ENCODE measurements at places on chromosomes 5 and 9. TPM values are rescaled to one million over a fixed set of nuclear protein-coding genes. Genes with fewer than 3 reads are reported as not detected.

PCDHA7 gene
- 0.88 TPM for total RNA-seq

DNA sequence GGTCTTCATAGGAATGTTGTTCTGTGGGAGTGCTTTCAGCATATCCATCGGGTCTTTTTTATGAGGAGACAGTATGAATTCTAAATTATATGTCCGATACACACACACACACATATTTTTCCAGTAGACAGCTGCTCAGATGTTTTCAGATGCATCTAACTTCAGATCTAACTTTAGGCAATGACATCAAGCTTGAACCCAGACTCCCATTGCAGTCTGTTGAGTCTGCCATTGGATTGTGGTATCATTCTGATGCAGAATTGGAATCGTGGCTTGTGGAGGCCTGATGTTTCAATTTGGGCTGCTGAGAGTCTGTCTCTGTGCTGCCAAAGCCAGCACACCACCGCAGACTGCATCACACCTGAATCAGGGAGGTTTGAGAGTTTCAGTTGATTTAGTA, 376.4 kb downstream of the OSTF1 start:
- no peak for DNase-seq

- DNase-seq, result peak; percentile 50
Observed at GRCh38 chr5:132782101-132782500, 5.1 kb upstream of the SEPTIN8 start.

GRCh38 chr5:170520372-170520771, 16.6 kb downstream of the KCNIP1 start:
- no peak for DNase-seq

TXNDC8 gene
- not detected for total RNA-seq

DNA sequence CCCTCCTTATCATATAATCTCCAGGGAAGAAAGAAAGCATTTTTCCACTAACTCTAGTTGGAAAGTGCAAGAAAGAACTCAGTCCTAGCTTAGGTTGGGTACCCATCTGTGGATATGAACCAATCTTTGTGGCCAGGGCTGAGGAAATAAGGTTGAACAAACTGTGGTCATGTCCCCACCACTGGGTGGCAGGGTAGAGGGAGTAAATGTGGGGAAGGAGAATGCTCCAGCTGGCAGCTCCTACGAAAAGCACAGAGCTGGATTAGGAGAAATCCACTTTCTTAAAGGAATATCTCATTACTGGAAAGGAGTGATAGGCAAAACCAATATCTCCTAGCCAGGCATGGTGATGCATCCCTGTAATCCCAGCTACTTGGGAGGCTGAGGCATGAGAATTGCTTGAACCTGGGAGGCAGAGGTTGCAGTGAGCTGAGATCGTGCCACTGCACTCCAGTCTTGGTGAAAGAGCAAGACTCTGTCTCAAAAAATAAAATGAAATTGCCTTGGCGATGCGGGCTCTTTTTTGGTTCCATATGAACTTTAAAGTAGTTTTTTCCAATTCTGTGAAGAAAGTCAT, 175.1 kb downstream of the CCDC192 start:
- peak; percentile 37 for DNase-seq

DNA sequence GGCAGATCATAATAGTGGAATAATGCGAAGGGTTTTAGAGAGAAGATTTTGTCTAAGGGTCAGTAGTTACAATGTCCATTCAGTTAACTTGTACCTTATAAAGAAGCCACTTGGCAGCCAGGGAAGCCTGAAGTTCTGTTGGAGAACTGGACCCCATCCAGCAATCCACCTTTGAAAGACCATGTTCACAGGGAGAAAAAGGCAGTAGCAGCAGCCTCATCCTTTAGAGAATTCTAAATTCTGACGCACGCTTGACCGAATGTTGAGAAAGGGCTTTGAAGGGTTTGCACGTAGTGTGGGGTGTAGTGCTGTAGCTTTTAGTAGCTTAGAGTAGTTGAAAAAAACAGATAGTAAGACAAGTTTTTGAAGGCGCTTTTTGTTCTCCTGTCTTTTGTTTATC, 42.8 kb downstream of the MCCC2 start:
- DNase-seq, result no peak

DNA sequence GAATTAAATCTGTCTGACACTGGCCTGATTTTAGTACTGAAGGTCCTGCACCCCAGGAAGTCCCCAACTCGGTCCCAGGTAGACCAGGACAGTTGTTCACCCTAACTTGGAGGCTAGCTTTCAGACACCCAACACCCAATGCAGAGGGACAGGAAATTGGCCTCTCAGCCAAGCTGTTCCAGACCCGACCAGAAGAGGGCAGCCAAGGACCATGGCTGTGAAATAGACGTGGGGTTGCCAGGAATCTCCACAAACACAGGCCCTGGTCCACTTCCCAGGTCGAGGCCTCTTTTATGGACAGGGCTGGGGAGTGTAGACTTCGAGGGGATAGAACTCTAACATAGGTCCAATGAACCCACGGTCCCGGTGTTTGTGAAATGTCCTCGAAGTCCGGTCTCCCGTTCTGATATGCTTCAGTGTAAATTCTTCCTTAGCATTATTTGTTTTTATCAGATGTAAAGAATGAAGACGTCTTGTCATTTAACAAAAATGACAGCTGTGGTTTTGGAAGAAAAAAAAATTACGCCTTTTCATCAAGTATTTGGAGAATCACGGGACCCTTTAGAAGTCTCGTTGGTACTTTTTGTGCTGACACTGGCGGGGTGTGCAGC, 260.3 kb upstream of the ADAMTS16 start:
- DNase-seq, result peak; percentile 70

- DNase-seq, result no peak
Observed at GRCh38 chr9:116641292-116642059, 45.6 kb upstream of the TRIM32 start.

DNA sequence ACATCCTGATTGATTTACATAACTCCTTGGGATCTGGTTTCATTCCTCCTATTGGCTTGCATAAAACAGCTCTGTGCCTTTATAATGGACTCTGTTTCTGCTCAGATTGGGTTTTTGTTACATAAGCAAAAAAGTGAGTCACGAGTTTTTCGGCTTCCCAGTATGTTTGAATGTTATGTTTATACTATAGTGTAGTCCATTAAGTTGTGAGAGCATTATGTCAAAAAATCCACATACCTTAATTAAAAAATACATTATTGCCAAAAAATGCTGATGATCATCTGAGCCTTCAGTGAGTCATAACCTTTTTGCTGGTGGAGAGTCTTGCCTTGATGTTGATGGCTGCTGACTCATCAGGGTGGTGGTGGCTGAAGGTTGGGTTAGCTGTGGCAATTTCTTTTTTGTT, 144.6 kb downstream of the CCDC171 start:
- DNase-seq, result peak; percentile 65

DNA sequence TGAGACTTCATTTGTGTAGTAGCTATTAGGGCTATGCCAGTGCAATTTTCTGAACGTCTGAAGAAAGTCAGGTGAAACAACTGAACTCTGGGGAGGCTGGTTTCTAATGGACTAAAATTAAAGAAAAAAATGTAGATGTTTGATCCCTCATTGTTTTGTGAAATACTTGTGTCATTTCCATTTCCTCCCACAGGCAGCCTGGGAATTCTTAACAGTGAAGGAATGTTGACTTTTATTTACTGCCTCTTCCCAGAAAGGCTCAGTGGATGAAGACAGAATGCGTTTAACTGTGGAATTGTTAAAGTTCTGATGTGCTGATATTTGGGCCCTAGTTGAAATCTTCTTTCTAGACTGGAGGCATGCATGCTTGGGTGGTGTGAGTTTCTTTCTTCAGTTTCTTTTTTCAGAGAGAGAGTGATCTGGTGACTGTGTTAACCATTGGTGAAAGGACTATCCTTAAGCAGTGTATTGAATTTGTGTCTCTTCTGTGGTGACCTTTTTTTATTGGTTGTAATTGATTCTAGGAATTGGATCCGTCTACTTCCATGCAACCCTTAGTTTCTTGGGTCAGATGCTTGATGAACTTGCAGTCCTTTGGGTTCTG, 15.5 kb downstream of the ACER2 start:
- DNase-seq, result no peak

EPB41L4B gene
- total RNA-seq, result under 0.01 TPM

DNA sequence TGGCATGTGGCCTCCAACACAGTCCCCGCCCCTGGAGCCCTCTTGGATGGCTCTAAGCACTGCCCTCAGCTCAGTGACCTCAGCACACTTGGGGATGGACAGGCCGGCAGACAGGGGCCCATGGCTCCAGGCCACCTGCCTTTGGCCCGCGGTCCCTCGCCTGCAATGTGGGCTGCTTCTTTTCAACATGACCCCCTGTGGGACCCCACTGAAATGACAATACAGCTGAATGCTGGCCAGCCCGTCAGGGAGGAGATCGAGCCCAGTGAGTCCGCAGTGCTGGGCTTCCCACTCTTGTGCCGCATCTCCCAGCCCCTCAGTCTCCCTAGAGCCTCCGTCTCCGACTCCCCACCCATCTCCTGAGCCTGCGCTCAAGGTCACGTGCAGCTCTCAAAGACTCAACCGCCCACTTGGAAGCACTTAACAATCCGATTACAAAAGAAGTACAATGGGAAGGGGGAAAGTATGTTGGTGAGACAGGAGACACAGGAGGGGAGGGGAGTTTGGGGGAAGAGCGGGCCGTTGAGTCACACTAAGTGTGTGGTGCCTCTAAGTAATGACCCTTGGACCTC, 238.9 kb downstream of the HSPA4 start:
- DNase-seq, result no peak

DNA sequence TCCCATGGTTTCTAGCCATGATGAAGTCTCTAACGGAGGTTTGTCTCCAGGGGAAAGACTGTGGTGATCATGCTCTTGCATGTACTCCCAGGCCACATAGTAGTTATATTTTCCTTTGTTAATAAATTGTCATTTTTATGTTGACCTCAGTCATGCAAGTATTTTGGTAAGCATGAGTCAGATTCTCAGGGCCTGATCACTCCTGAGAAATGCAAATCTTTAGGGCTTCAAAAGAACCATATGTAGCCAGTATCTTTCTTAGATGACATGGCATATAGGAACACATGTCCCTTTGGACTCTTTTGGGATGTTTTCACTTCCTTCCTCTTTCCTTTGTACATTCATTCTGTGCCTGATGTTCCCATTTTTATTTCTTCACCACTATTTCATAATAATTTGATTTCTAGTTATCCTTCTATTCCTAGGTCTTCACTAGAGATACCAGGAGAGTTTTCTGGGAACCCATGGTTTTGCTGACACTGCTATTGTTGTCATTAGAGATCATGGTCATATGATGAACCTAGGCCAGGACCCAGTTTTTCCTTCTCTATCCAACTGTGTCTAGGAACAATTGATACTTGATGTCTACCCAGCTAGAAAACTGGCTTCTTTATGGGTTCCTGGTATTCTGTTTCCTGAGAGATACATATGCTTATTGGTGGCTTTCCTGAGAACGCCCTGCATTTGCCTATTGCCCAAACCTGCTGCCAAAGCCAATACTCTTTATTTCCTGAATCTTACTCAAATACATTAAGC, 248.1 kb upstream of the NREP start:
- DNase-seq, result peak; percentile 66

- DNase-seq, result no peak
Observed at GRCh38 chr5:39190311-39191102, 28.9 kb downstream of the FYB1 start.

DNA sequence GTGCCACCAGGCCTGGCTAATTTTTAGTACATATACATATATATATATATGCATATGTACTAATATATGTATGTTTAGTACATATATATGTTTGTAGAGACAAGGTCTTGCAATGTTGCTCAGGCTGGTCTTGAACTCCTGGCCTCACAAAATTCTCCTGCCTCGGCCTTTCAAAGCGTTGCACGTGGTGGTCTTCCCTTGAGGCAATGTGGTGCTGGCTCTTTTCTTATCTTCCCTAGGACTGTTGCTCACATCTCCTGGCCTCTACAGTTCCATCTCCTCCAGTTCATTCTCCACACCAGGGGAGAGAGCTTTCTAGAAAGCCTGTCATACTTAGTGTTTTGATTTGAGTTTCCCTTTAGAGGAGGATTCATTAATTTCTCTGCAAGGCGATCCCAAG, 28.9 kb upstream of the TGFBR1 start:
- DNase-seq, result no peak

GHR gene
- under 0.01 TPM for total RNA-seq

PDE6A gene
- 0.12 TPM for total RNA-seq

SOHLH1 gene
- not detected for total RNA-seq

GRCh38 chr9:127123064-127123890, 842 bp upstream of the ANGPTL2 start:
- DNase-seq, result no peak

DNA sequence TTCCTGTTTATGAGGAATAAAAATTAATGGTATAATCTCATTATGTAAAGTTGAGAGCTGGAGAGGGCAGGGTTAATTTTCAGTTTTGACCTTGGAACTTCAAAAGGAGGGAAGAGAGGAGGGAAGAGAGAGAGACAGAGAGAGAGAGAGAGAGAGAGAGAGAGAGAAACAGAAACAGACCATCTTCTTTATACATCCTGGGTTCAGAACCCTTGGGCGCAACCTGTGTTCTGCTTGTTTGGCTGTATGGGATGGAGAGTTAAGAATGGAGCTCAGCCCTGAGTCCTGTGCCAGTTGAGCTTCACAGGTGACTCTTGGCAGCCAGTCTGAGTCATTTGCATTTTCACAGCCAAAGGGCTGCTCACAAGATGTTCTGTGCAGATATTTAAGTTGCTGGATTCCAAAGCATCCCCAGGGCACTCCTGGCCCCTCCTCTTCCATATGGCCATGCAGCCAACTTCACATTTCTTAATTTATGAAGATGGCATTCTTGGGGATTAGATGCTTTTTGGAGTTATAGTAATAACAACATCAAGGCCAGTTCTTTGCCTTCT, 143.5 kb downstream of the CARTPT start:
- DNase-seq, result no peak

IL4 gene
- total RNA-seq, result not detected

GPR151 gene
- total RNA-seq, result not detected

- DNase-seq, result peak; percentile 23
Observed at GRCh38 chr9:84300271-84300670, 40.3 kb downstream of the SLC28A3 start.

PPP2R2B gene
- not detected for total RNA-seq

CACNA1B gene
- total RNA-seq, result not detected

SPATA31D4 gene
- total RNA-seq, result not detected

TIFAB gene
- not detected for total RNA-seq

DNA sequence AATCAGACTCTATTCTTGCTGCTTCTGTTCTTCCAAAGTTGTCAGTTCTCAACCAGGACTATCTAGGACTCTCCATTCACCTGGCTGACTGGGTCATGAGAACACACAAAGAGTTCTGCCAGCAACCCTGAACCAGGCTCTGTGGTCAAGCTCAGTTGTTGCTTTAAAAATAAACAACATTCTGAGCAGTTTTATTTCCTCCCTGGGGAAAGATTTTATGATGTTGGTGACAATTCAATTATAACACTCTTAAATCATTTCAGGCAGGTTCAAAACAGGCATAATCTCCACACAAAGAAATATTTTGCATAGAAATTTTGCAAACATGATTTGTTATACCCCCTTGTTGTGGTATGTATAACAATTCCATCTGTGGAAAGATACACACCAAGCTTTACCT, 36.0 kb downstream of the FTMT start:
- no peak for DNase-seq

All from RPMI7951 (cell line).